ENCODE measurements at places on chromosomes 7 and 10.
A peak's percentile ranks its signal among the peaks of the same experiment; 100 is the strongest.

- H3K36me3 ChIP-seq, result no peaks in the 10 kb centered on the region
- H3K4me1 ChIP-seq, result peaks cover 9% of the 10 kb centered on the region
- H3K27me3 ChIP-seq, result peaks cover 10% of the 10 kb centered on the region
- H3K4me3 ChIP-seq, result no peak overlapping the region
Measured at GRCh38 chr10:97072851-97073665, 112.7 kb downstream of the SLIT1 start.

DNA sequence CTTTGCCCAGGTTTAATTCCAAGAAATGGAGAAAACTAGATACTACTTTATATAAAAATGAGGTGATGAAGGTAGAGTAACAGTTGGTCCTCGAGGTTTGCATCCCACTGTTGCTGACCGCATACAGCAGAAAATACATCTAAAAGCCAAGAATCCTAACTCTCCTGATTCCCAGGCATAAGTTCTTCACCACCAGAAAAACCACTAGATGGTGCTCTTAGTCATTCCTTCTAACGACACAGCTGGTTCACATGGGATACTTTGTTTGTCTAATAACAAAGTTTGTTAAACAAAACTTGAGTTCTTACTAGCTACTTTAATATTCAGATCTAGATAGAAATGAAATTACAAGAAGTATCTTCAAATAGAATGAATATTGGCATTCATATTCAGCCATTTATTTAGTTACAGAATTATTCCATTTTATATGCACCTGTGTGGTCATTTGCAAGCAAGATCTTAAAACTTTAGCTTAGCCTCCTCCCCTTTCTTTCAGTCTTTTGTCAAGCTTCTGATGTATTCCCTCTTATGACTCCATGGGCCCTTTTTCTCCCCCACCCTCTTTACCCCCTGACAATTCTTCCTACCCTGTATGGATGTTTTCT lies 54.1 kb upstream of the CYP26C1 start:
- no peak overlapping the region for H3K27ac ChIP-seq
- H3K4me3 ChIP-seq, result no peak overlapping the region
- no peak for DNase-seq
- H3K4me1 ChIP-seq, result no peaks in the 10 kb centered on the region
- peaks cover 2% of the 10 kb centered on the region for H3K36me3 ChIP-seq

DNA sequence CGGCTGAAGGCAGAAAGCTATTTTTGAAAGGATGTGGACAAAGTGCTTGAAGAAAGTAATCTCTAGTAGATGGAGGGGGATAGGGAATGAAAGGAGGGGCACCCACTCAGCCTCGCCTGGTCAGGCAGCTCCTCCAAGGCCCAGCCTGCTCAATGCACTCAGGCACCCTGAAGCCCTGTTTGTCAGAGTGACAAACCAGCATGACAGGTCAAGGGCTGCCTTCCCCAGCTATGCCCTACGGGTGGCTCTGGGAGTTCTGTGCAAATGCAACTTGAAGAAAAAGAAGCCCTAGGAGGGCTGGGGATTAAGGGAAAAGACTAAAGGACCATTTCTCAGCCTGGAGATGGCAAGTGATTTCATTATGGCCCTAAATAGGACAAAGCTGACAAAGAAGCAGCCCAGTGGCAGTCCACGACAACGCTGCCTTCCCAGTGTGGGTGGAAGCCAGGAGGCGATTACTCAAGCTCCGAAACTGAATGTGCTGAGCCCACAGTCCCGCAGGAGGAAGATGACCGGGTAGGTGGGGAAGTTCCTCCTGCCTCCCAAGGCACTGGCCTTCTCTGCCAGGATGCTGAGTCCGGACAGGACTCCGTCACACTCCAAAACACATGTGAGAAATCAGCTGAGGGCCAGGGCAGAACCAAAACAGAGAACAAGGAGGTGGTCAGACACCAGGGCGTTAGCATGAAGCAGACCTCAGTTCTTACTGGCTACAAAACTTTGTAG lies 16.3 kb downstream of the LIPA start:
- H3K4me1 ChIP-seq, result peaks cover 1% of the 10 kb centered on the region
- no peak overlapping the region for H3K4me3 ChIP-seq
- no peak for DNase-seq
- no peak overlapping the region for H3K27ac ChIP-seq

DNA sequence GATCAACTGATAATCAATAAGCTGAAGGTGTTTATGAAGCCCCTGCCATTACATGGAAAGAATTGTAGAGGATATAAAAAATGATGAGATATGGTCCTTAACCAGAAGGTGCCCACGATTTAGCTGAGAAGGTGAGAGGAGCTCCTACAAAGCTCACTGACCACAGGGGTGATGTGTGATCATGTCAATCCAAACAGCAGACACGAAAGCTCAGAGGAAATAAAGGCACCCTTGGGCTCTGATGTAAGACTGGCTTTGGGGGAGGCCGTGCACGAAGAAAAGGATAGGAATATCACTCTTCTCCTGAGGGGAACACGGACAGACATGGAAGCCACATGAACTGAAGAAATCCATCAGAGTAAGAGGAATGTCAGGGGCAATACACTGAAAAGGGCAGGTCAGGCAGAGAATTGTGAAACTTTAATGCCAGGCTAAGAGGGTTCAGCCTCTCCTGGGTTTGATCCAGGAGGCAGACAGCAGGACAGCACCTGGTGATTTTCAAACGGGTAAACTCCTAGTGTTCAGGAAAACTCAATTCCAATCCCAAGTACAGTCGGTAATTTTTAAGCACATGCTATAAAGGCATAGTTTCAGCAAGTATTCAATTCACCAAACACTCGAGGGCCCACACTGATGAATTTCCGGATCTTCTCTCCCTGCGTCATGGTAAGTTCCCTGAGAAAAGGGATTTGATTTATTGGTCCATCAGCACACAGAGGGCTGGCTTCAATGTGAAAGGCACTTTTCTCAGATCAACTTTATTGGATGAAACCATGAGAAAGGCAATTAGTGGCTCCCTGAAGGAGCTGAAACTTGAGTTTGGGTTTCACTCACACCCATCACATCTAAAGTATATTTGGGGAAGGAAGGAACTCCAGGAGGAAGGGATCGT lies 163.8 kb downstream of the PRPF18 start:
- no peak for DNase-seq
- H3K4me1 ChIP-seq, result no peaks in the 10 kb centered on the region
- no peak overlapping the region for H3K27ac ChIP-seq
- peaks cover 23% of the 10 kb centered on the region for H3K27me3 ChIP-seq
- no peak overlapping the region for H3K4me3 ChIP-seq

DNA sequence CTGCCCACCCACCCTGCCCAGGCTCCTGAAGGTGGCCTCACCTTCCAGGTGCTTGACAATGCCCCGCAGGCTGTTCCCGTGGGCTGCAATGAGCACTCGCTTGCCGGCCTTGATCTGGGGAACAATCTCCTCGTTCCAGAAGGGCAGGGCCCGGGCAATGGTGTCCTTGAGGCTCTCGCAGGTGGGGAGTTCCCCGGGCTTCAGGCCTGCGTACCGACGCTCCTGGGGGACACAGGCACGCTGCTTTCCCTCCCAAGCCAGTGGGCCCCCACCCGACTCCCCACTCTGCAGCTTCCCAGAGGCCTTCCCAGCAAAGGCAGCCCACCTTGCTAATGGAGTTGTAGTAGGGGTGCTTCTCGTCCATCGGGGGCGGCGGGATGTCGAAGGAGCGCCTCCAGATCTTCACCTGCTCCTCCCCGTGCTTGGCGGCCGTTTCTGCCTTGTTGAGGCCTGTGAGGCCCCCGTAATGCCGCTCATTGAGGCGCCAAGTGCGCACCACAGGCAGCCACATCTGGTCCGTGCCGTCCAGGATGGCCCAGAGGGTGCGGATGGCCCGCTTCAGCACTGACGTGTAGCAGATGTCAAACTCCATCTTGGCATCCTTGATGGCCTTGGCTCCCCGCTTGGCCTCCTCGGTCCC lies 456 bp downstream of the PGAM2 start:
- peaks cover 6% of the 10 kb centered on the region for H3K4me1 ChIP-seq
- no peak overlapping the region for H3K27ac ChIP-seq
- no peak overlapping the region for H3K4me3 ChIP-seq

- no peaks in the 10 kb centered on the region for H3K27me3 ChIP-seq
- peak overlapping the region; percentile 98 for H3K4me3 ChIP-seq
- H3K27ac ChIP-seq, result peak overlapping the region; percentile 69
- H3K36me3 ChIP-seq, result peaks cover 8% of the 10 kb centered on the region
Measured at GRCh38 chr7:151060416-151061212, 1.2 kb downstream of the SLC4A2 start.

All from activated naive CD8-positive, alpha-beta T cell treated with anti-CD3 and anti-CD28 coated beads, Interleukin-2, amount 10 ng/mL, durations not matched to agents 7 days and 5 days (primary cell).